ENCODE measurements at places on chromosomes 2 and 18. TPM values are rescaled to one million over a fixed set of nuclear protein-coding genes. Genes with fewer than 3 reads are reported as not detected.

DNA sequence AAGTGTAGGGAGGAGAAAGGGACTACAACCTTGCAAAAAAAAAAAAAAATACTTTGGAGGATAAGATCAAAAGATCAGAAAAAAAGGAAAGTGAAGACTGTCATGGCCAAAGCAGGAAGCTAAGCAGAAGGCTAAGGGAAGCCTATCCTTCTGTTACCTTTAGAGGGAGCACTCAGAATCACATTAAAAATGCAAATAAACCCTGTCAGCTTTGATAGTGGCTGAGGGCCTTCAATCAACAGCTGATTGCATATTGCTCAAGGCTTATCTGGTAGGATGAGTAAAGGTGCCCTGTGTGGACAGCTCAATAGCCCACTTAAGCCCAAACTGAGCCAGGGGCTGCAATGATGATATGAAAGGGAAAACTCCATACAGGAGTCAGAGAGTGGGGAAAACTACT, 1021.2 kb downstream of the LRP1B start:
- DNase-seq: no peak
- no peak overlapping the region for H3K4me3 ChIP-seq
- no peaks in the 10 kb centered on the region for H3K36me3 ChIP-seq
- H3K27me3 ChIP-seq: no peaks in the 10 kb centered on the region
- H3K4me1 ChIP-seq: no peaks in the 10 kb centered on the region

GRCh38 chr2:9656270-9656766, 25.5 kb upstream of the YWHAQ start:
- H3K27me3 ChIP-seq: no peaks in the 10 kb centered on the region
- H3K4me1 ChIP-seq: no peaks in the 10 kb centered on the region
- DNase-seq: no peak
- H3K27ac ChIP-seq: no peak overlapping the region
- no peaks in the 10 kb centered on the region for H3K36me3 ChIP-seq

GRCh38 chr18:48072428-48073204, 142.2 kb upstream of the SMAD2 start:
- no peaks in the 10 kb centered on the region for H3K36me3 ChIP-seq
- H3K27me3 ChIP-seq: no peaks in the 10 kb centered on the region
- H3K4me3 ChIP-seq: no peak overlapping the region
- H3K27ac ChIP-seq: peak overlapping the region; percentile 39
- DNase-seq: no peak
- peaks cover 25% of the 10 kb centered on the region for H3K4me1 ChIP-seq

PDK1 gene
- 79.5 TPM for total RNA-seq

DNA sequence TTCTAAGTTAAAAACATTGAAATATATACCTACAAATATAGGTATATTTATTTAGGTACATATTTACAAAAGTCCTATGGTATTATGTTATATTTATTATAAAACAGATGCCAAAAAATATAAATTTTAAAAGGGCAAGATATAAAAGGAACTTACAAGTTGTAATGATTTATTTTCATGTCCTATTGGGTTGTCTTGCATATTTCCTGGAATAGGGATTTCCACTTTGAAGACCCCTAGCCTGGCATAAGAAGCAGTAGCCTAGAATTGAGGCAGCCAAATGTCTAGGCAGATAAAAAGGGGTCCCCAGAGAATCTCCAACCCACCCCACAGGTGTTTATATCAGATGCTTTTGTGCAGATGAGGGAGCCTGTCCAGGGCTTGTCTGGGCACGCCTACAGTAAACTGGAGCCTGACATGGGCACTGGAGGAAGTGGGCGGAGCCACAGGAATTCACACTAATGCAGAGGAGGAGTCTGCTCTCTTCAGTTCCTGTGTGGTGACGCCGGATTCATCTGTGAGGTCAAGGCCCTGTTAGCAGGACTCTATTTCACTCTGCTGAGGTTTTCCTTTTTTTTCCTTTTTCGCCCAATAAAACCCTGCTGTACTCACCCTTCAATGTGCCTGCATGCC, 1088.9 kb upstream of the PIK3C3 start:
- no peaks in the 10 kb centered on the region for H3K4me1 ChIP-seq
- no peaks in the 10 kb centered on the region for H3K36me3 ChIP-seq
- DNase-seq: no peak
- H3K27me3 ChIP-seq: no peaks in the 10 kb centered on the region
- H3K4me3 ChIP-seq: no peak overlapping the region
- no peak overlapping the region for H3K27ac ChIP-seq

TSPYL6 gene
- not detected for total RNA-seq

TNFRSF11A gene
- 0.66 TPM for total RNA-seq

GRCh38 chr2:95158441-95158840, 1.2 kb downstream of the ZNF514 start:
- no peak for DNase-seq
- H3K36me3 ChIP-seq: no peaks in the 10 kb centered on the region
- no peaks in the 10 kb centered on the region for H3K27me3 ChIP-seq
- H3K4me3 ChIP-seq: peak overlapping the region; percentile 69
- H3K27ac ChIP-seq: peak overlapping the region; percentile 91

CTAGE1 gene
- total RNA-seq: 0.10 TPM

TMEM247 gene
- not detected for total RNA-seq
